CD4-positive, alpha-beta memory T cell (primary cell): ENCODE measurements at places on chromosomes 1 and 21. TPM values are rescaled to one million over a fixed set of nuclear protein-coding genes. Genes with fewer than 3 reads are reported as not detected.

DNA sequence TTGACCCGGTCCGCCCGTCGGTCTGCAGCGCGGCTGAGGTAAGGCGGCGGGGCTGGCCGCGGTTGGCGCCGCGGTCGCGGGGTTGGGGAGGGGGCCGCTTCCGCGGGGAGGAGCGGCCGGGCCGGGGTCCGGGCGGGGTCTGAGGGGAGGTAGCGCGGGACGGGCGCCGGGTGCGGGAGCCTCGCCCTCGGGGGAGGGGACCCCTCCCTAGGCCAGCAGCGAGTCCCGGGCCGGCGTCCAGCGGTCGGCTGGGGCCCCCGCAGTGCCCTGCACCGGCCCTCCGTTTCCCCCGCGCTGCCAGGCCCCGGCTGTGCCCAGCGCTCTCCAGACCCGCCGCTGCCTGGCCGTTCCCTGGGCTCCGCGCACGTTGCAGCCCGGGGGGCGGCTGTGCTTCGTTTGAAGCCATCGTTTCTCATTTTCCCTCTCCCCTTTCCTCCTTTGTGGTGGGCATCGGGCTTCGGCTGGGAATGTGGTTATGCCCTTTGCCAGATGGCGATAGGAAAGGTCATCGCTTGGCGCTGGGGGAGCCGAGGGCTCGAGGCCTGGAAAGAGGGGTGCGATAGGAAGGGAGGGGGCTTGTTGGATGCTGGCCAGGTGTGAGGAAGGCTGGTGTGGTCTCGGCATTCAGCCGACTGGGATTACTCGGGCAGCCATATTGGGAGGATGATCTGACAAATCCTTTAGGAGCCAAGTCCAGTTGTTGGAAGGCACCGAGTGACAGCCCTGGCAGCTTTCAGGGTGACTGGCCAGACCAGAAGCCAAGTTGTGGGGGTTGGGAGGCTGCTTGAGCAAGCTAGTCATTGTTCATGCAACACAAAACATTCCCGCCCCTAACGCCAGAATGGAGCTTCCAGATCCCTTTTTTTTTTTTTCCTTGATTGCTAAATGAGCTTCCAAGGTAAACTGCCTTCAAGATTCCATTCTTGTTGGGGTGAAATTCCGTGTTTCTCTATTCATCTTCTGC is 753 bp downstream of the KIF1B start:
- peak overlapping the region; percentile 64 for H3K27ac ChIP-seq
- H3K4me3 ChIP-seq: peak overlapping the region; percentile 93
- no peaks in the 10 kb centered on the region for H3K27me3 ChIP-seq
- H3K4me1 ChIP-seq: peaks cover 25% of the 10 kb centered on the region
- DNase-seq: no peak

GRCh38 chr1:2136386-2137235 is 58.0 kb downstream of the FAAP20 start:
- H3K36me3 ChIP-seq: no peaks in the 10 kb centered on the region
- no peak overlapping the region for H3K27ac ChIP-seq
- peaks cover 17% of the 10 kb centered on the region for H3K4me1 ChIP-seq

The CORT gene
- not detected for total RNA-seq

GRCh38 chr21:43826623-43826974 is 37.2 kb downstream of the RRP1 start:
- no peak for DNase-seq
- no peaks in the 10 kb centered on the region for H3K36me3 ChIP-seq
- H3K4me1 ChIP-seq: no peaks in the 10 kb centered on the region

GRCh38 chr1:151934048-151934493 is 24.8 kb upstream of the THEM4 start:
- H3K27ac ChIP-seq: no peak overlapping the region
- H3K36me3 ChIP-seq: no peaks in the 10 kb centered on the region
- no peak overlapping the region for H3K4me3 ChIP-seq
- no peaks in the 10 kb centered on the region for H3K27me3 ChIP-seq

The HMGCS2 gene
- not detected for total RNA-seq

The C1orf94 gene
- not detected for total RNA-seq

DNA sequence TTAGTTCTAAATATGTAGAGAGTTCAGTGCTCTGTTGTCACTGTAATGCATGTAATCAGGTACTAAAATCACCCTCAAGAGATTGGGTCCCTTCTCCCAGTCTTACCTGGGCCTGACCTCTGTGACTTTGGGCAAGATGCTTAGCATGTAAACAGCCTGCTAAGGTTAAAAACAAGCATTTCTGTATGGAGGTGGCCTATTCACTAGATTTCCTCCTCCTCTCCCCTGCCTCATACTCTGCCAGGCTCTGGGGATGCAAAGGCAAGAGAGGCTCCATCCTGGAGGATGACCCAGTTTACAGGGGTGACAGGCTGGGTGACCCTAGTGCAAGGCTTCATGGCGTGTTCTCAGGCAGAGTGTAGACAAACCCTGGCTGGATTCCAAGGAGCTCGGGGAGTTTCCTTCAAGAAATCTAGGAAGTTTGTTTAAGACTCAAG is 28.8 kb downstream of the VANGL2 start:
- DNase-seq: no peak
- no peaks in the 10 kb centered on the region for H3K36me3 ChIP-seq
- peaks cover 68% of the 10 kb centered on the region for H3K4me1 ChIP-seq
- peak overlapping the region; percentile 11 for H3K4me3 ChIP-seq
- no peaks in the 10 kb centered on the region for H3K27me3 ChIP-seq
- H3K27ac ChIP-seq: peak overlapping the region; percentile 57

GRCh38 chr1:49552101-49552500 is 471.7 kb downstream of the AGBL4 start:
- H3K4me1 ChIP-seq: no peaks in the 10 kb centered on the region
- no peaks in the 10 kb centered on the region for H3K36me3 ChIP-seq
- H3K27ac ChIP-seq: no peak overlapping the region
- H3K4me3 ChIP-seq: no peak overlapping the region

- no peaks in the 10 kb centered on the region for H3K4me1 ChIP-seq
- H3K36me3 ChIP-seq: no peaks in the 10 kb centered on the region
- no peak overlapping the region for H3K27ac ChIP-seq
These were observed 145.7 kb upstream of the HMGB4 start for GRCh38 chr1:33718186-33718585.

The PRR9 gene
- not detected for total RNA-seq

GRCh38 chr1:157137046-157137407 is 1.2 kb downstream of the ETV3 start:
- peaks cover 18% of the 10 kb centered on the region for H3K36me3 ChIP-seq
- peaks cover 62% of the 10 kb centered on the region for H3K4me1 ChIP-seq
- H3K27ac ChIP-seq: peak overlapping the region; percentile 92
- DNase-seq: no peak
- no peaks in the 10 kb centered on the region for H3K27me3 ChIP-seq

The ACOT11 gene
- 1.00 TPM for total RNA-seq

GRCh38 chr1:182713939-182714338 is 29.6 kb upstream of the RGS8 start:
- no peak for DNase-seq
- peaks cover 11% of the 10 kb centered on the region for H3K4me1 ChIP-seq
- no peaks in the 10 kb centered on the region for H3K27me3 ChIP-seq
- H3K4me3 ChIP-seq: no peak overlapping the region

DNA sequence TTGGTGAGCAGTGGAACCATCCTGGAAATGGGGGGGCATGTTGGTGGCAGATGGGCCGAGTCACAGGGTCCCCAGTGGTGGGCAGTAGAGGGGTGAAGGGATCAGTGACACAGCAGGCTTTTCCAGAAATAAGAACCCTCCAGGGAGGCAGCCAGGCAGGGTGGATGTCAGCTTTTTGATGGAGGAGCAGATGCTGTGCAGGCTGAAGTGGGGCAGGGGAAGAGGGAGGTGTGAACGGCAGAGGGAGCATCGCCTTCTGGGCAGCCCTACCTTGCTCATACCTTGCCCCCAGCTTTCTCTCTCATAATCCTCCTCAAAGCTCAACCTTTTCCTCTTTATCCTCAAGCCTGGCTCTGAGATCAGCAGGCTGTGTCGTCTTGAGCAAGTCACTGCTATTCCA is 131.8 kb upstream of the IPO9 start:
- H3K27ac ChIP-seq: no peak overlapping the region
- H3K27me3 ChIP-seq: no peaks in the 10 kb centered on the region
- no peaks in the 10 kb centered on the region for H3K4me1 ChIP-seq
- H3K4me3 ChIP-seq: no peak overlapping the region

DNA sequence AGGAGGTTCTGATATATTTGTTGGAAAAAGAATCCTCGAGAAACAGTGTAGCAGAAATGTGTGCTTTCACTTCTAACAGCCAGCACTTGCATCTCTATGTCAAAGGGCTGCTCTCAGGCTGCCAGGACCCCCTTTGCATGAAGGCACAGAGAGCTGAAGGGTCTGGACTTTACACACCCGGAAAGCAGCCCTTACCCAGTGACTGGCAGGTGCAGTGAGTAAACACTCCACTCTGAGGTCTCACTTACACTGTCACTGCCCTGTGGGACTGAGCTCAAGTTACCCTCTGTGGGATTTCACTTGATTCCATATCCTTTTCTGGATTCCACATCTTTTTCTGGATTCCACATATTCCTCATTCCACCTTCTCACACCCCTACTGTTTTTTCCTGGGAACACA is 40.8 kb upstream of the PPP2R5A start:
- no peaks in the 10 kb centered on the region for H3K27me3 ChIP-seq
- peaks cover 15% of the 10 kb centered on the region for H3K4me1 ChIP-seq
- DNase-seq: no peak
- H3K27ac ChIP-seq: no peak overlapping the region
- no peaks in the 10 kb centered on the region for H3K36me3 ChIP-seq

- no peaks in the 10 kb centered on the region for H3K4me1 ChIP-seq
- no peaks in the 10 kb centered on the region for H3K27me3 ChIP-seq
- H3K4me3 ChIP-seq: no peak overlapping the region
- no peaks in the 10 kb centered on the region for H3K36me3 ChIP-seq
- no peak for DNase-seq
- H3K27ac ChIP-seq: no peak overlapping the region
These were observed 228.7 kb downstream of the CRB1 start for GRCh38 chr1:197496722-197497121.

The PTPN14 gene
- total RNA-seq: 0.28 TPM

DNA sequence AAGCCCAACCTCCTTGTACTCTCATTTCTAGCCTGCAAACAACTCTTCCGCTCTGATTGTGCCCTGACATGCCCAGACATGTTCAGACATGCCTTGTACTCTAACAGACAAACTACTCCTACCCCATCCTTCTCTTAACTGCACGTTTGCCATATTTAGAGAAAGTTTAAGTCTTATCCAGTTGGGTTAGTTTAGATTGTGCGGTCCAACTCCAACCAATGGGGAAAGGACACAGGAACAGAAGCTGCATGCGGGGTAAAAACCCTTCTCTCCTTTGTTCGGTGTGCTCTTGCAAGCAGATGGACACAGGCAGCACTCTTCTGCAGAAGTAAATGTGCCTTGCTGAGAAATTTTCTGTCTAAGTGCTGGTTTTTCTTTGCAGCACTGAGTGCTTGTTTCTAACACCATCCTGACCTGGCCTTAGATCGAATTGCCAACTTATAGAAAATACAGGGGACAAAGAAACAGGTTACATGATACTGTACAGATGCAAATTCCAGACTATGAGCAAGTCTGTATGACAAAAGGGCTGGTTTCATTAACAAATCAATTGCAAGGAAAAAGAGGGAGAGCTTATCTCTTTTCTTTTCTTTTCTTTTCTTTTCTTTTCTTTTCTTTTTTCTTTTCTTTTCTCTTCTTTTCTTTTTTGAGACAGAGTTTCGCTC is 35.8 kb upstream of the IFNGR2 start:
- no peak overlapping the region for H3K27ac ChIP-seq
- H3K36me3 ChIP-seq: no peaks in the 10 kb centered on the region
- H3K4me3 ChIP-seq: no peak overlapping the region
- peaks cover 5% of the 10 kb centered on the region for H3K4me1 ChIP-seq
- no peak for DNase-seq
- no peaks in the 10 kb centered on the region for H3K27me3 ChIP-seq

DNA sequence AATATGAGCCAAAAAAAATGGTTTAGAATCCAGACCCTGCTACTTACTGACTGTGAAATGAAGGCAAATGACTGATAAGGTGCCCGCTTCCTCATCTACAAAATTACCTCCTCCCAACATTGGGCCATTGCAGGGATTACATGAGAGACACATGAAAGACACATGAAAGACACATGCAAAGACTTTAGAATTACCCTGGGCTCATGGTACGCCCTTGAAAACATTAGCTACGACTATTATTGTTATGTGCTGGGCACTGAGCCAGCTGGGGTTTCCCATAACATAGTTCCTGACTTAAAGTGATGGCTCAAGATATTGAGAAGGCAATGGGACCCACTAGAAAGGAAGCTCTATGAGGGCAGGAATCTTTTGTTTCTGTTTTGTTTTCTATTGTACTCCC is 43.7 kb upstream of the KANK4 start:
- DNase-seq: no peak
- no peaks in the 10 kb centered on the region for H3K36me3 ChIP-seq
- no peaks in the 10 kb centered on the region for H3K27me3 ChIP-seq
- H3K27ac ChIP-seq: no peak overlapping the region
- no peak overlapping the region for H3K4me3 ChIP-seq
- H3K4me1 ChIP-seq: no peaks in the 10 kb centered on the region

The MANEAL gene
- 1.9 TPM for total RNA-seq

DNA sequence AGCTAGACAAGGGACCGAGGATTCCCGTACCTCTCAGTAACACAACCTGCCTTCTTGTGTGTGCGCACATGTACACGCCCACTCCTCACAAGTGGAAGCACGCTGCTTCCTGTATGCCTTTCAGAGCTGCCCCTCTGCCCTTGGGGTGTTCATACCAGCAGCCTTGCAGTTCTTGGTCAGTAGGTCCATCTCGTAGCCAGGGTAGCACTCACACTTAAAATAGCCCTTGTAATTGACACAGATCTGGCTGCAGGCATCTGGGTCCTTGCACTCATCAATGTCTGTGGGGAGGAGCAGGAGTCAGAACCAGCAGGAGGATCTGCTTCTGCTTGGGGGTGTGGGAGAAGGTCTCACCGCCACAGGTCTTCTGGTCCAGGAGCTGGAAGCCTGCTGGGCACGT is 32.6 kb upstream of the MAGOH start:
- no peak for DNase-seq
- H3K27me3 ChIP-seq: no peaks in the 10 kb centered on the region
- H3K36me3 ChIP-seq: no peaks in the 10 kb centered on the region

DNA sequence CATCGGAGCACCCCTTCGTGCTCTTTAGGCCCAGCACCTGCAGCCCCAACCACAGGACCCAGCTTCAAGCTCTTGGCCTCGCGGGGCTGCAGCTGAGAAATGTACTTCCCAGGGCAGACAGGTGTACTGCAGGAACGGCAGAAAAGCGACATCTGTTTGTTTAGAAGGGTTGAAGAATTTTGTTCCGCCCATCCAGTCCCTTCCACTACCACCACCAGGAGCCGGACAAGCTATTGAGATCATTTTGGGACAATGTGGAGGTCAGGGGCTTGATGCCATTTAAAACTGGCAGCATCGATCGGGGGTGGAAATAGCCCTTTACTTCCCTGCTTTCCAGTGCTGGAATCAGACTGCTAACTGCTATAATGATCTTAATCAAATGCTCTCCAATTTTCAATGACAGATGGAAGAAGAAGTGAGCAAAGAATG is 1.7 kb downstream of the SERTAD4 start:
- H3K27ac ChIP-seq: no peak overlapping the region
- peaks cover 31% of the 10 kb centered on the region for H3K27me3 ChIP-seq

GRCh38 chr1:203797948-203798655 is 2.7 kb downstream of the ZBED6 start:
- no peaks in the 10 kb centered on the region for H3K27me3 ChIP-seq
- peaks cover 13% of the 10 kb centered on the region for H3K36me3 ChIP-seq
- H3K4me3 ChIP-seq: no peak overlapping the region
- H3K4me1 ChIP-seq: peaks cover 68% of the 10 kb centered on the region
- H3K27ac ChIP-seq: no peak overlapping the region

GRCh38 chr1:151988405-151988923 is 5.2 kb downstream of the S100A10 start:
- no peak overlapping the region for H3K4me3 ChIP-seq
- no peak for DNase-seq
- peaks cover 29% of the 10 kb centered on the region for H3K36me3 ChIP-seq
- H3K27me3 ChIP-seq: no peaks in the 10 kb centered on the region
- H3K4me1 ChIP-seq: peaks cover 84% of the 10 kb centered on the region

- no peaks in the 10 kb centered on the region for H3K4me1 ChIP-seq
- no peak overlapping the region for H3K4me3 ChIP-seq
- no peak overlapping the region for H3K27ac ChIP-seq
- no peak for DNase-seq
- H3K27me3 ChIP-seq: no peaks in the 10 kb centered on the region
These were observed 639.5 kb downstream of the PLPP3 start for GRCh38 chr1:55939866-55940265.
